ENCODE measurements at places on chromosomes 4 and X.

DNA sequence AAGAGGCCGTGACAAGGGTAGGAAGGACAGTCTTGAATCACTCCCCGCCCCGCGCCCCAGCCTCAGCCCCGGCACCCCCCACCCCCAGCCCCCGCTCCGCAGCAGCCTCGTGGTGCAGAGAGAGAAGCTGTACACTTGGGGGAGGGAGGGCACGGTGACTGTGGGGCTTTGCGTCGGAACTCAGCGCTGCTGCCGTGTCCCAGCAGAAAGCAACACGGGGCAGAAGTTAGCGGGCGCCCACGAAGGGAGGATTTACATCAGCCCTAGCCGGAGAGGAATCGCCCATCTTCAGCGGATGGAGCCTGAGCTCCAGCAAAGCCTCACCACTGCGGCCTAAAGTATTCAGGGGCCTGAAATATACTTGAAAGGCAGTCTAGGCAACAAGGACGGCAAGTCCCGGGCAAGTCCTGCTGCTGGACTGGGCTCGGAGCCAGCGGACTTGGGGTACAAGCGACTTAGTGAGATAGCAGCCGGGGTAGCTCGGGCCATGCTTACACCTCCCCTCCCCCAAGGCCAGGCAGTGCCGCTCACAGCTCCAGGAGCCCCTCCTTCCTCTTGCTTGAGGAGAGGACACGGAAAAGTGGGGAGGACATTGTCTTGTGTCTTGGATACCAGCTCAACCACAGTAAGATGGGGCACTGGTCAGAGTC, 18.5 kb upstream of the OPN1LW start:
- DNase-seq, result peak; percentile 1

DNA sequence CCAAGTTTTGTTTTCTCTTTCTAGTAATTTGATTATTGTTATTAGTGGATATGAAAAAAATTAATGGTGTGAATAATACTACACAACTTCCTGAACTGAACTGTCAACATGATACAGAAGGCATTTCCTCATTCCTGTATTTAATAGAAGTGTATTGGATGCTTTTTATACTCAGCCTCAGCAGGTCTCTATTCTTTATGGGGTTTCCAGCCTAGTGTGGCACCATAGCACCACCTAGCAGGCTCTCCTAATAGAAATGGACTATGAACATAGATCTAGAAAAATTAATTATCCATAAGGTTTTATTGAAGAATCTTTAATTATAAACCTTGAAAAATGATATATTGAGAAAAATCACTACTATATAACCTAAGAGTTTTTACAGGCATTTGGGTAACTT, 52.4 kb downstream of the GLRB start:
- DNase-seq, result no peak

- DNase-seq, result peak; percentile 7
Measured at GRCh38 chr4:24537025-24537424, 47.3 kb downstream of the DHX15 start.

- no peak for DNase-seq
Measured at GRCh38 chrX:34585561-34585960, 71.5 kb downstream of the TMEM47 start.

DNA sequence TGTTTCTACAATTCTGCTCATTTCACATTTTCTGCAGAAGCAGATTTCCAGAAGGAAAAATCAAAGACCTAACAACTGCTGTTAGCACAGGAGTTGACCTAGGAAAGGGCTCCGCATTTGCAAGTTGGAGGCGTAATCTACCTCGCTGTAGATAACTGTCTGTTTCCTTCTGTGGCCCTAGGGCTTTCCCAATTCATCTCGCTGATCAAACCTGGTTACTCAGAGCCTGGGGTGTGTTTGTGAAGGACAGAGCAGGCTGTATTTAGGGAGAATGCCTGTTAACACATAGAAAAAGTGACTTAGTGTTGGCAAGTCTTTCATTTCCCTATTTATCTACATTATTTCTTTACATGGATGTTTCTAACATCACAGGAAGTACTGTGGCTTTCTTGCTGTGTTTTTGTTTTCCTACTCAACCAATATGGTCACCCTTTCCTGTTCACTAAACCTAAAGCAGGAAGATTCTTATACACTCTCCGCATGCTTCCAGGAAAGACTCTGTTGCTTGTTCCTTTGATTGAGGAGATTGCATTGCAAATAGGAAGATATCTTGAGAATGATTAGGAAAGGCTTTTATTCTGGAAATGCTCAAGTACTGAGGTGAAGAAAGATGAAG, 40.5 kb downstream of the AGA start:
- no peak for DNase-seq

DNA sequence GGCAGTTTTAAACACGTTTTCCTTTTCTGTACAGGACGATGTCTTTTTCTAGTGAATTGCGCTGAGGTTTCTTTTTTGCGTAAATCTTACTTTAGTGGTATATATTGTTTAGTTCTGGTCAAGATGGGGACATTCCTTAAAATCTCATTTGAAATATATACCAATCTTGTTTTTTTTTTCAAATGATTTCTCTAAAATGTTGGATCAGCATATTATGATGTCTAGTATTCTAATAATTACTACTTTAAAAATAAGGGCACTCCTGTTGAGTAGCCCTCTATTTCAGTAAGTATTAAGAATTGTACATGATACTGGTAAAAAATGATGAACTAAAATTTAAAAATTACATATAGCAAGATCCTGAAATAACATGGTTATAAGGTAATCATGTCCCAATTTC, 224.1 kb upstream of the ARHGAP24 start:
- no peak for DNase-seq

DNA sequence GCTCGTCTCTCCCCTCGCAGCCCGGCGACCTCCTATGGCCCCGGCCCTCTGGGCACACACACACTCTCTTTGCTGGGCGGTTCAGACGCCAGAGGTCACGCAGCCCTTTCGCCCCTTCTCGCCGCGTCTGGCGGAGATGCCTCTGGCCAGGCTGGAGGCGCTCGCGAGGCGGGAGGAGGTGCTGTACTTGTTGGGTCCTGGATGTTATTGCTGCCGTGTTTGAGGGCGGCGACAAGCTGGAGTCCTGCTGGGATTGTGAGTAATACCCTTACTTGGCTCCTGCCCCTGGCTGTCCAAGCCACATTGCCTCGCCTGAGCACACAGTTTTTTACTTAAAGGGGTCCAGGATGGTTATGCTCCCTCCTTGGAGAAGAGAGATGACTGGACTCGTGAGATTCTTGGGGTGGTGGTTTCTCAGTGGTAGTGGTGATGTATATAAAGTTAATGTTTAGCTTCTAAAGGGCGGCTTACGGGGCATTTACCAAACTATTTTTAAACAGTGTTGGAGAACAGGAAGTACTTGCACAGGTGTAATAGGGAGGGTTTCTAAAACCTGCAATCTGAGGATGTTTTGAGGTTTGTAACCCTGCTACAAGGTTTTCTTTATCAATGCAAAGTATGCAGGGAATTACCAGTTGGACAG, 572 bp downstream of the USP53 start:
- peak; percentile 79 for DNase-seq

GRCh38 chr4:78766650-78767049, 9.5 kb upstream of the BMP2K start:
- no peak for DNase-seq

DNA sequence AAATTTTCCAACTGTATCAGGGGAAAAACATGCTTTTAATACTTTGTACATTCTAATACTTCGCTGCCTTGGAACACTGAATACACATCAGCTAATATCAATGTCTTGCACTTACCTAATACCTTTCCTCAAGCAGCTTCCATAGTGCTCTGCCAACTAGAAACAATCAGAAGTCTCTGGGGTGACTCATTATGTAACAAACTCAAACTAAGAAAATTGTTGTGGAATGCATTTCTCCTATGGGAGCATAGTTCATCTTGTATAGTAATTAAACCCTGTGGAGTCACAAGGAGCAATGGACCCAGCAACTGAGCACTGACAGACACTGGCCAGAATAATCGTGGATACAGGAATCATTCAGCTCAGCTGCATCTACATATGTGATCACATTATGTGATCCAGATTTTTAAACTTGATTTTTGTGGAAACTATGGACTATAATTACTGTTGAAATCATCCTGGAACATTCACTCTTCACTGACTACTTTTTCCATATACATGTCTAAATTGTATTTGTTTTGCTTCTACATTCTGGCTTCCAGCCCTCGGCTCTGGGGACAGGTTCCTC, 496.9 kb downstream of the TMA16 start:
- no peak for DNase-seq

GRCh38 chrX:39904816-39905537, 192.8 kb downstream of the BCOR start:
- DNase-seq, result no peak

GRCh38 chr4:120886191-120886590, 36.3 kb downstream of the PRDM5 start:
- no peak for DNase-seq

GRCh38 chr4:62159876-62160275, 959.8 kb downstream of the ADGRL3 start:
- no peak for DNase-seq

GRCh38 chrX:12891915-12892506, 14.4 kb upstream of the TLR8 start:
- DNase-seq, result no peak

- DNase-seq, result no peak
Measured at GRCh38 chrX:119229253-119229615, 6.9 kb upstream of the PGRMC1 start.

- DNase-seq, result no peak
Measured at GRCh38 chrX:42123369-42123768, 200.0 kb upstream of the CASK start.

- DNase-seq, result peak; percentile 66
Measured at GRCh38 chr4:39446842-39447573, 11.7 kb downstream of the RPL9 start.

DNA sequence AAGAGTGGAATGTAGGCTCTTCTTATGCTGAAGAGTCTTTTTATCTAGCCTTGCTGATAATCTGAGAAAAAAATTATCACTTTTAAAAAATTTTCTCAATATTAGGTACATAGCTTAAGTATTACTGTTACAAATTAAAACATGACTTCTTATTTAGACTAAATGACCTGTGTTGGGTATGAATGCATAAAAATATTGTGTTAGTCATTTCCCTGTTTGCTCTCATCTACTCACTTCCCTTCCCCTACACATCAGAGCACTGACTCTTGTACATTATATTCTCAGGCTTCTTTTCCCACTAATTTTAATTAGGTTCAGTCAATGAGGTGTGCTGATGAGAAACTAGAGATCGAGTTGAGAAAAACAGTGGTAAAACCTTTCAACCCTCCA, 881.0 kb downstream of the PCDH18 start:
- DNase-seq, result no peak

DNA sequence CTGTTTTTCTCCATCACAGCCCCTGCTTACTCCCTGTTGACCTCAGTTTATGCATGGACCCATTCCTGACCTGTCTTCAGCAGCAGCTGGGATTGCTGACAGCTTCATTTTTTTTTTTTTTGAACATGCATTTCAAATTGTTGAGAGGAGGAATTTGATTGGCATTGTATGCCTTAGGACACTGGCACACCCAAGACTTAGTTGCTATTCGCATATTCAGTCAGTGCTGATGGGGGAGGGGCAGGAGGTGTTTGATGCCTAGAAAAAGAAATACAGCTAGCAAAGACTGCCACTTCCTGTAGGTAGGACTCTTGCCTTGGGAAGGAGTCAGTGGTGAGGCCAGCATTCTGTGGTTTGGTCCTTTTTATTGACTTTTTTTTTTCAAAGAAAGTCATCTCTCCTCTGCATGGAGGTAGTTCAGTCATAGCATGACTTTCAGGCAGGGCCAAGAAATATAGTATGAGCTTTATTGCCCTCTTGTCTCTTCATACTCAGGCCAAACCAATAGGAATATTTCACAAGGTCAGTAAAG, 33.6 kb upstream of the XK start:
- peak; percentile 54 for DNase-seq

DNA sequence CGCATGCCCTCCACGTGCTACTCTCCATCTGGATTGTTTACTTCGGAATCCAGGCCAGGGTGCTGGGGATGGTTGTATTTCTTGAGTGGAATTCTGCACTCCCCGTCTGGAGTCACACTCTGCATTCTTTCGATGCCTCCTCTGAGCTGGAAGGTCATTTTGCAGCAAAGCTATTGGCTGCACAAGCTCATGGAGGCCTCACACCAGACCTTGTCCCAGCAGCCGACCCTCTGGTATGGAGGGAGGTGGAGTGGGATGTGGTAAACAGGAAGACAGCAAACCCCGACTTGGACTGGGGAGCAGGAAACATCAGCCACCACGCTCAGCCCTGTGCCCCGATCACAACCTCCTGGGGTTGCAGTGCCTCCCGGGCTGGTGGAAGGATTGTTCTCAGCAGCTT, 225.3 kb upstream of the LNX1 start:
- no peak for DNase-seq

DNA sequence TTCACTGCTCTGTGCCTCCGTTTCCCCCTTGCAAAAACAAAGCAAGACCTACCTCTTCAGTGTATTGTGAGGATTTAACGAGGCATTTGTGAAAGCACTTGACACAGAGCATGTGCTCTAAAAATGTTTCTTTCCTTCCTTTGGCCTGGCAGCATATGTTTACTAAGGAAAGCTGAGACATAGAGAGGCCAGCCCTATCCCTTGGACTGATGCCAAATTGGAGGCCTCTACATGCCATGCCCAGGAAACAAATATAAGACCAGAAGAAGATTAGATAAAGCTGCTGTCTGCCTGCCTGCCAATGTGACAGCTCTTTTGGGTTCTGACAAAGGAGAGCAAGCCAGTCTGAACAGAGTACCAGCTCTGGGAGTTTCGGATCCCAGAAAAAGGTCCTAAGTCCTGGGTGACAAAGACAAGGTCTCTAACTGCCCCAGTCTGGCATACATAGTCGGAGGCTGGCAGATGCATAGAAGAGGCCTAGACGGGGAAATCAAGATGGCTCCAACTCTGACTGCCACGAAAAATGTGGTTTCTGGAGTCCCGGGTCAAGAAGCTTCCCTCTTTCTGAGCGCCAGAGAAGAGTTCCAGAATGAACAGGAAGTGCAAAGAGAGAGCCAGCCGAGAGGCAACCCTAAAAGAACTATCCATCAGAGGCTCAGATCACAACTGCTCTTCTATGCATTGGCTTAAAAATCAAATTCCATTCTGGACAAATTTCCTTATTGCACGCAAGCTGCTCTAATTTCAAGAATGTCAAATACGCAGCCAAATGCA, 25.8 kb downstream of the OTUD6A start:
- DNase-seq, result peak; percentile 54

- DNase-seq, result no peak
Measured at GRCh38 chrX:20320461-20321159, 53.9 kb upstream of the RPS6KA3 start.

GRCh38 chr4:4696530-4696929, 154.7 kb upstream of the STX18 start:
- DNase-seq, result no peak
